ENCODE measurements at places on chromosomes 16 and 17.

DNA sequence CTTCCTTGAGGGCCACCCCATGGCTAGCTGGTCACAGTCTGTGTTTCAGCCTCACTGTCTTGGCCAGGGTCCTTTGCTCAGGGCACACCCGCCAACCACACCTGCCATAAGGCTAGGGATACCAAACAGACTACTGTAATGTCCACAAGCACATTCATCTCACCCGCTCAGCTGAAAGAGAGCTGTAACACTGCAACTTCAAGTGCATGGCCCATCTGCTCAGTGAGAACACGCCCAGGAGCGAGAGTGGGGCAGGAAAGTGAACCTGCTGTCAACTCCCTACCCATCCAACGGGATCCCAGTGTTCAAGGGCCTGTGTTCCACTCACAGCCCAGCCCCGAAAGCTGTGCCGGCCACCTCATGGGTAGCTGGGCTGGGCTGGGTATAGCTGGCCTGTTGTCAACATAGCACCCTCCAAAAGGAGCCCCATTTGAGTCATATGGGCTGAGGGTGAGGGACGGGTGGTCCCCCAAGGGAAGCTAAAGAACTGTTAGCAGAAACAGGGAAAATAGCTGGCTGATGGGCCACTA is 55.7 kb downstream of the SCNN1B start:
- no peak for DNase-seq

- no peak for DNase-seq
These were observed at the start of gene WIPI1 for GRCh38 chr17:68457168-68457538. Gene WIPI1 (minus strand): TSS chr17:68457496. CDS start chr17:68457421, 75 bp downstream.

- no peak for DNase-seq
These were observed at the start of gene OR1G1 for GRCh38 chr17:3127451-3127850. Gene OR1G1 (minus strand): TSS chr17:3127551. CDS start chr17:3127551, 0 bp downstream.

GRCh38 chr16:18932243-18932987 is 6.2 kb upstream of the SMG1 start:
- DNase-seq, result no peak

DNA sequence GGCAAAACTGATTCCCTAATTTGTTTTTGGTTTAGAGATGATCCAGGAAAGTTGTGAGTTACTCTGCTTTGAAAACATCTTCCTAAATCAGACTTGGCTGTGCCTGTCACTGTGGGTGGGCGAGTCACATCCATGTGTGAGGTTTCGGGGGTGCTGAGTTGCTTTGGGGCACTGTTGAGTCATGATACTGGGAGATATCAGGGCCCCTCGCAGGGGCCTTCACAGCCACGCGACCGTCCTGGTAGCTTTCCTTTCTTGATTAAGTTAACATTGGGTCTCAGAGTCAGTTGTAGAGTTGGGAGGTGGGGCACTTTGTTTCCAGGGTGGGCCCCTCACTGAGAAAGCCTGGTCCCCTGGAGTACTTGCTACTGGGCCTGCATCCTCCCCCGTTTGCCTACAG is 58.3 kb upstream of the LGALS9 start:
- peak; percentile 69 for DNase-seq

DNA sequence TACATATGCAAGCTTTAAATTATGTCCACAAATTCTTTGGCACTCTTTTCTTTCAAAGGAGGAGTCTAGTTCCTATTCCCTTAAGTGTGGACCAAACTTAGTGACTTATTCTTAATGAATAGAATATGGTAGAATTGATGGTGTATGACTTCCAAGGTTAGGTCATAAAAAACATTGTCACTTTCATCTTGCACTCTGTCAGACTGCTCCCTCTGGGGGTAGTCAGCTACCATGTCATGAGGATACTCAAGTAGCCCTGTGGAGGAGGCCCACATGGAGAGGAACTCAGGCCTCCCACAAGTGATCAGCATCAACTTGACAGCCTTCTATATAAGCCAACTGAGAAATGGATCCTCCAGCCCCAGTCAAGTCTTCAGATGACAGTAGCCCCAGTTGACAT is 58.0 kb upstream of the SCNN1B start:
- no peak for DNase-seq

DNA sequence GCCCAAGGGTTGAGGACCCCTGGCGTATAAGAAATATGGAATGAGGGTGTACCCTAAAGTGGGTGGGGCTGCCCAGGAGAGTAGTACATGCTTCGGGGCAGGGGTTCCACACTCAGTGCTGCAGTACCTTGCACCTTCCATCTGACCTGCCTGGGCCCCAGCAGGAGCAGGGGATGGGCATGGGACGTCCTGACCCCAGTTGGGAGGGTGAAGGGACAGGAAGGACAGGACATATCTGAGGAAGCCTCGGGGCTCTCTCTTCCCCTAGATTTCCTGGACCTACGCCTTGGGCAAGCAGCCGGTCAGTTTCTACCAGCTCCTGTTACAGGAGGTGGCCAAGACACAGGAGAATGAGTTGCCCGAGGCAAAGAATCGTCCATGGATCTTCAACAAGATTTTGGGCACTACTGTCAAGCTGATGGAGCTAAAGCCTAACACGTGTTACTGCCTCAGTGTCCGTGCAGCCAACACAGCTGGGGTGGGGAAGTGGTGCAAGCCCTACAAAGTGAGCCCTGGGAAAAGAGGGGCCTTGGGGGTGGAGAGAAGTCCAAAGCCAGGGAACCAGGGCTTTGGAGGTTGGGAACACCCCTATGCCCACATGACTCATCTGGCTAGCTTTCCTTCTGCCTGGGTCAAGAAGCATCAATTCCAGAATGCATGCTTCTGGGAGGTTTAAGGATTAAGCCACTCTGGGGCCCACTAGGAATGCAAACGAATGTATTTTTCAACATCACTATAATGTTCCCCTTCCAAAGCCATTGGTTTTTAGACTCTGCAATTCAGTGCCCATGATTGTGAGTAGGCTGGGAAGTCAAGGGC is 7.9 kb downstream of the FNDC8 start:
- DNase-seq, result no peak

- DNase-seq, result no peak
These were observed 25.1 kb downstream of the STAT5B start for GRCh38 chr17:42251115-42251514.

DNA sequence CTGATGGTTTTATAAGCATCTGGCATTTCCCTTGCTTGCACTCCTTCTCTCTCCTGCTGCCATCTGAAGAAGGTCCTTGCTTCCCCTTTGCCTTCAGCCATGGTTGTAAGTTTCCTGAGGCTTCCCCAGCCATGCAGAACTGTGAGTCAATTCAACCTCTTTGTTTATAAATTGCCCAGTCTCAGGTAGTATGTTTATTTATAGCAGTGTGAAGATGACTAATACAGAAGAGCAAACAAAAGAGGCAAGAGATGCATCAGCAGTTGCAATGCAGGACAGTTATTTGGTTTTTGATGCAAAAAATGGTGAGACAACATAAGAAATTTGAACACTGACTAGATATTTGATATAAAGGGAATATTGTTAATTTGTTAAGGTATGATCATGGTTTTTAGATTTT is 16.8 kb downstream of the TMEM100 start:
- DNase-seq, result no peak

DNA sequence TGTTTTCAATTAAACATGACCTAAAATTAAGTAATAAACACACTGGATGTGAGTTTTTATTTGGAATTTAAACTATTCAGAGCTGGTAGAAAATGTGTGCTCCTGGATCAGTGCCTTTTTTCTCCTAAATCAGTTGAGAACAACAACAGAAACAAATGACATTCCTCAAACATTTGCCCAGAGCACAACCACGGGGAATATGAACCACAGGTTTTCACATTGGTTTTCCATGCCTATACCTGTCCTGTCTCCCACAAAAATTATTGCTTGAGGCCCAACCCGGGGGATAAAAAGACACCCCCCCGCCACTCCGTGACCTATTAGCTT is 6.8 kb downstream of the HSBP1 start:
- no peak for DNase-seq

GRCh38 chr17:79075446-79075750 is 774 bp downstream of the ENGASE start:
- peak; percentile 59 for DNase-seq

DNA sequence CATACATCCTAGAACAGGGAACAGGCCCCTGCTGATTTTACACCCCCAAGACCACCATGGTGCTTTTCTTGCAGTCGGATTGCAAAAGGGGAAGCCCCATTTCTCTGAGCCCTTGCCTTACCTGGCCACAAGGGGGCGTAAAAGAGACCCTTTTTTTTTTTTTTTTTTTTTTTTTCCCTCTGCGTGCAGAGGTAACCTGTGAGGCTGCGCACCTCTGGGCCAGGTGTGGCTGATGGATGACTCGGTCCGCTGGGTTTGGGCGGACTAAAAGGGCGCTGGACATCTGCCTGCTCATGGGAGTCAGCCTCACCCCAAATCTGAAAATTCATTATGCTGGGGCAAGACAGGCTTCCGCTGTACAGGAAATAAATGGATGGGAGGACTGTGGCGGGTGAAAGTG is 281.0 kb downstream of the CBLN1 start:
- DNase-seq, result no peak

DNA sequence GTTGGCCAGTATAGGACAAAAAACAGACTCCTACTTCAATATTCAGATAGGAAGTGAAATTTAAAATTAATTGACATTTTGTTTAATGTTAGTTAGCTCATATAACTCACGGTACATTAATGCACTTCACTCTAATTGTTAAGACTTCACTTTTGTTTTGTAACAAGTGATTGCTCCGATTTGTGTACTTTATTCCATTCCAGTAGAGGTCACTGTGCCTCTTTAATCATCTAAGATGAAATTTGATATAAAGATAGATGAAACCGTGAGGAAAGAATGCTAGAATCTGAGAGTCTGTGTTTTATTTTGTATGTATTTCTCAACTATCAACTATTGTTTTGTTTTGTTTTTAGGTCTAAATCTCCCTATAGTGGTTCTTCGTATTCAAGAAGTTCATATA is 29.0 kb downstream of the RBBP6 start:
- DNase-seq, result no peak

DNA sequence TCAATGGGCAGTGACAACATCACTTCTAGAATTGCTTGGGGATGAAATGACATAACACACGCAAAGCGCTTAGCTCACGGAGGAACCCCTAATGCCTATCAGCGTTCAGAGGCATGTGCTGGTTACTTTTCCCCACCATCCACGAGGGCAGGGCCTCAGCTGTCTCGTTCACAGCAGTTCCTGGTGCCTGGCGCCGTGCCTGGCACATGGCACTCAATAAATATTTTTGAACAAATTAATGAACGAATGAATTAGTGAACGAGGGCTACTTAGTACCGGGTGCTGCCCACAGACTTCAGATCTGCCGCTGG is 14.1 kb upstream of the CIBAR2 start:
- no peak for DNase-seq

- DNase-seq, result no peak
These were observed 12.3 kb upstream of the CCL2 start for GRCh38 chr17:34242587-34243363.

- no peak for DNase-seq
These were observed 13.4 kb upstream of the TMEM170A start for GRCh38 chr16:75477680-75478473.

DNA sequence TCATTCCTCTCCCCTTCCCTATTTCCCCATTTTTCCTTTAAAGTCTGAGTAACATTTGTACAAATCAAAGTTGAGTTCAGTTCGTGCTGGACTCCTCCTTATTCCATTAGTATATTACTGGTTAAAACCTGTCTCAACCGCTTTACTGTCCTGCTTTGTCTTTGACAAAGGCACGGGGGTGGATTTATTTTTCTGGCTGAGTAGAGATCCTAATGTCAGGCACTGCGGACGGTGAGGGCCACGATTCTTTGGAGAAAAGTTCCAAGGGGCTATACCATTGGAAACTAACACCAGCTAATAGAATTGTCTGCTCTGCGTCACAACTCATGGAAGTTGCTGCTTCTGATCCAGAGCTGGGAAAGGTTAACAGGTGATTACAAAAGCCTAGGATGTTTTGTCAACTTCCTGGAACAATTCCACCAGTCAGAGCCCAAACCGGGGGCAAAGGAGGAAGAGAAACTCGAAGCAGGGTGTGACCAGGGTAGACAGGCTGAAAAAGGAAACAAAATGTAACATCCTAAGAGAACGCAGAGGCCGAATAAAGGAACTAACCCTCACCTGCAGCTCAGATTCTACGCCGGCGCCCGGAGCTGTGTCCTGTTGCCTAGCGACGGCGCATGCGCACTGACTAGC is 12.4 kb downstream of the TAT start:
- no peak for DNase-seq

DNA sequence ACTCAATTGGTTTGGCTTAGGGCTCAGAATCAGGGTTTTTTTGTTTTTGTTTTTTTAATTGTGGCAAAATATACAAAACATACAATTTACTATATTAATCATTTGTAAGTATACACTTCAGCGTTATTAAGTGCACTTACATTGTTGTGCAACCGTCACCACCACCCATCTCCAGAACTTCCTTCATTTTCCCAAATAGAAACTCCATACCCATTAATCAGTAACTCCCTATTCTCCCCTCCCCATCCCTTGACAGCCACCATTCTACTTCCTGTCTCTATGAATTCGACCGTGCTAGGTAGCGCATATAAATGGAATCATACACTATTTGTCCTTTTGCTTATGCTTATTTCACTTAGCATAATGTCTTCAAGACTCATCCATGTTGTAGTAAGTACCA is 45.2 kb upstream of the DHX40 start:
- DNase-seq, result no peak

- DNase-seq, result no peak
These were observed 34.6 kb downstream of the ERN1 start for GRCh38 chr17:64095144-64095882.

DNA sequence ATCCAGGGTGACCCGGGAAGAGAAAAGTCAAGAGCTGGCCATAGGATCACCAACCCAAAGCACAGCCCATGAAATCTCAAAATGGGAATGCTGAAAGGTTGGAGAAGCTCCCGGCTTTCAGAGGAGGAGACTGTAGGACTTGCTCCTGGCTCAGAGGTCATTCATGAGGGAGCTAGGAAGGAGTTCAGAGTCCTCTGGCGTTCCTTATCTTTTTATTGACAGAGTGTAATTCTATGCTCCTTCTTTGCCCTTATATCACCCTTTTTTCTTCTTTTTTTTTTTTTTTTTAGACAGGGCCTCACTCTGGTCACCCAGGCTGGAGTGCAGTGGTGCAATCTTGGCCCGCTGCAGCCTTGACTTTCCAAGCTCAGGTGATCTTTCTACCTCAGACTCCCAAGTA is 27.3 kb upstream of the CNOT1 start:
- DNase-seq, result no peak

- DNase-seq, result peak; percentile 63
These were observed 792 bp downstream of the SECTM1 start for GRCh38 chr17:82332669-82333278.

DNA sequence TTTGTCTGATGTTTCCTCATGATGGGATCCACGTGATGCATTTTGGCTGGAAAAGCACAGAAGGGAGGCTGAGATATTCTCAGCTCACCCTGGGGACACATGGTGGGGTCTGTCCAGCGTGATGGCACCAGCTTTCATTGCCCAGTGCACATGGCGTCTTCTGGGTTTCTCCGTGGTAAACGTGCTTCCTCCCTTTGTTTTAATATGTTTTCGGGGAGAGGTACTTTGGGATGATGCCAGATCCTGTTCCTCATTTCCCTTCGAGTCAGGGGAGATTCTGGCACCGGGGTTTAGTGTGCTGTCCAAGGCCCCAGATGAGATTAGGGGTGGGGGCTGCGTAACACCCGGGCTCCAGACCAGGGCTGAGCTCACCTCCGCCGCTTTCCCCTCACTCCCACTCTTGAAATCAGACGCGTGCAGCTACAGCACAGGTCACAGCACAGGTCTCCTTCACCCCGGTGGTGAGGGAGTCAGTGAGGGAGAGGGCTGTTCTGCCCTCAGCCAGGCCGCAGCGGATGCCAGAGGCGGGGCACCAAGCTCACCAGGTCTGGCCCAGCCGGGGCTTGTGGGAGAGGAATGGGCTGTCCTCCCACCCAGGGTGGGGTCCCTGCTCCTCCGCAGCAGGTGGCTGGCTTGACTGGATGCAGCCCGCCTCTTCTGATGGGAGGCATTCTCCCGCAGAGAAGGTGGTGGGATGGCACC is 33.9 kb downstream of the COX4I1 start:
- no peak for DNase-seq
